EL (cell line): ENCODE measurements at places on chromosomes 6 and 20.
A peak's percentile ranks its signal among the peaks of the same experiment; 100 is the strongest.

GRCh38 chr6:86031713-86032112, 389.0 kb upstream of the SYNCRIP start:
- no peak for DNase-seq

- DNase-seq: no peak
Observed at GRCh38 chr20:19907326-19908056, 109.7 kb upstream of the NAA20 start.

GRCh38 chr6:142627474-142627873, 317.5 kb downstream of the HIVEP2 start:
- no peak for DNase-seq

GRCh38 chr6:21381331-21381963, 212.1 kb upstream of the SOX4 start:
- DNase-seq: no peak

DNA sequence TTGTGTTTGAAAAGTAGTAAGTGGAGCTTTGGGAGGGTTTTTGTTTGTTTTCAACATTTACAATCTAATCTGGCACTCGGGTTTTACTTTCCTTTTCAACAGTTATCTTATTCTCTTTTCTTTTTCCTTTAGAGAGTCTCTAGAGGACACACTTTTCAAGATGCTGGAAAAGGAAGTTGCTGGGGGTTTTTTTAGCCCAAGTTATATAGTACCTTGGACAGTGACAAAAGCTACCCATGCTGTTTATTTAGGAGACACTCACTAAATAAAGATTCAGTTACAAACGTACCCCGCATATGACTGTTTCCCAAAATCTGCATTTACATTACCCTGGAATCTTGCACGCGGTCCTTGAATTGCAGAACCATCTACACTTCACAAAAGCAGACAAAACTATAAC, 78.8 kb downstream of the MAP7 start:
- no peak for DNase-seq

GRCh38 chr20:32343439-32343838, 14.7 kb upstream of the ASXL1 start:
- DNase-seq: peak; percentile 85

GRCh38 chr6:38570750-38571149, 69.0 kb downstream of the BTBD9 start:
- peak; percentile 18 for DNase-seq

DNA sequence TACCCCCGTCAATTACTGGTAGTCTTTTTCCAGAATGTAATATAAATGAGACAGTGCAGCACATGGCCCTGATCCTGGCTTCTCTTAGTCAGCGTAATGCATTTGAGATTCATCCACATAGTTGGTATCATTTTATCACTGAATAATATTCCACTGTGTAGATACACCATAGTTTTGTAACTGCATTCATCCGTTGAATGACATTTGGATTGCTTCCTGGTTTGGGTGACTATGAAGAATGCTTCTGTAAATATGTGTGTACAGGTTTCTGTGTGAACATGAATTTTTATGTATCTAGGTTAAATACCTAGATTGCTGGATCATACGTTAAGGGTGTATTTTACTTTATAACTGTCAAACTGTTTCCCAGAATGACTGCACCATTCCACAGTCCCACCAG, 62.6 kb upstream of the STMND1 start:
- no peak for DNase-seq

- DNase-seq: no peak
Observed at GRCh38 chr20:37413023-37413334, 67.0 kb downstream of the SRC start.
